Activated CD4-positive, alpha-beta T cell treated with anti-CD3 and anti-CD28 coated beads, Interleukin-10, Interleukin-2, amounts not matched to agents 100 ng/mL and 50 ng/mL, durations not matched to agents 16 hours and 8 hours (primary cell): ENCODE measurements at places on chromosomes 11 and 22.

DNA sequence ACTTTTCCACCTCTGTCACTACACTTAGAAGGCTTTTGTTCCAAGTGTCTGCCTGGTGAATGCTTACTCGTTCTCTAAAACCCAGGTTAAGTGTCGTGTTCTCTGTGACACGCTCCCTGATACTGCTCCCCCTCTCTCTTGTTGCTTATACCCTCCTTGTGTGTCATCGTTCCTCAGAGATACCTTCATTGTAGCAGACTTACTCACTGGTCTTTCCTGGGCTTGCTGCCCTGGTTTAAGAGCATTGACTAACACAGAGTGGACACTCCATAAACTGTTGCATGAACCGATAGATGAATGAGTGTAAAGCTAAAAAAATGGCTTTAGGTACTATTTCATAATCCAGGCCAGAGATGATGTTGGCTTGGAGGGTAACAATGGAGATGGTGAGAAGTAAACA is 171.3 kb downstream of the GRIK4 start:
- DNase-seq: no peak

DNA sequence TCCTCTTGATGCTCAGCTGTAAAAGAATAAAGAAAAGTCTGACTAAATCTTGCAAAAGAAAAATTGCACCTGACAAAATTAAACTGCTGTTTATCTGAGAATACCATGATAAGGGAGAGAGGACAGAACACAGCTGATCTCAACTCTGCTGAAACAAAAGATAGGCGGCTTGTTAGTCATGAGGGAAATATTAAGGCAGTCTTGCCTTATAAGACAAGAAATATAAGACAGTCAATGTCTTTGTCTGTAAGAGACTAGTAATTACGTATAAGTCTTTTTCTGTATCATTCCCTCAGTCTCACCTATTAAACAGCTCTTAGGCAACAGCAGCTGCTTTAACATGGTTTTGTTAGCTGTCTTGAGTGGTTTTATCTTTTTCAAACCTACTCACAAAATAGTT is 296.6 kb downstream of the LUZP2 start:
- no peak for DNase-seq

DNA sequence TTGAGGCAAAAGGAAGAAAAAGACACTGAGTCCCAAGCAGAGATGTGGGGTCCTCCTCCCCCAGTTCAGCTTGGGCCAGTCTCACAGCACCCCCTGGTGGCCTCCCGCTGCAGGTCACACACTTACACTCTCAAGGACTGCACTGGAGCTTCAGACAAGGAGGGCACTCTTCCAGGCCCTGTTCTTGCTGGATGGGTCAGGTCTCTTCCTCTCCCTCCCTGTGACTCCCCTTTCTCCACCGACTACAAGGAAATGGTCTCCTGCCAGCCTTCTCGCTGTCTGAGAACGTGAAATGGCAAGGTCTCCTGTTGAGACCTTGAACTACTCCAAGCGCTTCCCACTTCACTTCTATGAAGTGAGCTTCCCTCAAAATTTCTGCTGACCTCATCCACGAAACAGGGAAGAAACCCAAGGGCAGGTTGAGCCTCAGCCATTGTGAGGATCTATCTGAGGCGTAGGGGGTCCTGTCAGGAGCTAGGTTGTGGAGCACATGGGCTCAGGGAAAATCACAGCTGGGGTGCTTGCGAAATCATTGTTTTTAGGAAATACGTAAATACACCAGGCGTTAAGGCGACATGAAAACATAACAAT is 11.2 kb upstream of the IGLL1 start:
- peak; percentile 62 for DNase-seq

DNA sequence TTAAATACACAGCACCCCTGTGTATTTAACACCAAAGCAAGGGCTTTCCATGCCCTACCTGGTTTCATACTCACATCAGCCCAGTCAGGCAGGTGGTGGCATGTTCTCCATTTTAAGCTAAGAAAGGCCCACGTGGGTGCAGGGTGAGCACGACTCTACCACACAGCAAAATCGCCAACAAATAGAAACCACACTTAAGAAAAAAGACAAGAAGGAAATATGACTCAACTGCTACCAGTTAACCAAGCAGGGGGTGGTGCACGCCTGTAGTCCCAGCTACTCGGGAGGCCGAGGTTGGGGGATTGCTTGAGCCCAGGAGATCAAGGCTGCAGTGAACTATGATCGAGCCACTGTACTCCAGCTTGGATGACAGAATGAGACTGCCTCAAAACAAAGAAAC is 35.2 kb upstream of the TFIP11 start:
- peak; percentile 55 for DNase-seq

DNA sequence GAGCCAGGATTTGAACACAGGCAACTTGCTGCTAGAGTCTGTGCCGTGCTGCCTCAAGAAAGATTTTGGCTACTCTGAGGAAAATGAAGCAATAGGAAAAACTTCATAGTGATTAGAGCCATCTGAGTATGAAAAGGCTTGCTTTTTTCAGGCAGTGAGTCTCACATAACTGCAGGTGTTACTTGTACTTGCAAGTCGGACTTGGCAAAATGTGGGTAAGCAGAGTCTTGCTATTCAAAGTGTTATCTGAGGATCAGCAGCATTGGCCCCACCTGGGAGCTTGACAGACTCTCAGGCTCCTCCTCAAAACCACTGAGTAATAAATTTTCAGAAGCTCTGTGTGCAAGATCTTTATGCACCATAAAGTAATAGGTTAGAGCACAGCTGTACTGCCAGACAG is 18.1 kb downstream of the RNF141 start:
- DNase-seq: no peak

- DNase-seq: no peak
Observed at GRCh38 chr22:35407362-35407761, 7.4 kb downstream of the MCM5 start.

- no peak for DNase-seq
Observed at GRCh38 chr11:40037005-40037404, 1422.4 kb downstream of the LRRC4C start.

DNA sequence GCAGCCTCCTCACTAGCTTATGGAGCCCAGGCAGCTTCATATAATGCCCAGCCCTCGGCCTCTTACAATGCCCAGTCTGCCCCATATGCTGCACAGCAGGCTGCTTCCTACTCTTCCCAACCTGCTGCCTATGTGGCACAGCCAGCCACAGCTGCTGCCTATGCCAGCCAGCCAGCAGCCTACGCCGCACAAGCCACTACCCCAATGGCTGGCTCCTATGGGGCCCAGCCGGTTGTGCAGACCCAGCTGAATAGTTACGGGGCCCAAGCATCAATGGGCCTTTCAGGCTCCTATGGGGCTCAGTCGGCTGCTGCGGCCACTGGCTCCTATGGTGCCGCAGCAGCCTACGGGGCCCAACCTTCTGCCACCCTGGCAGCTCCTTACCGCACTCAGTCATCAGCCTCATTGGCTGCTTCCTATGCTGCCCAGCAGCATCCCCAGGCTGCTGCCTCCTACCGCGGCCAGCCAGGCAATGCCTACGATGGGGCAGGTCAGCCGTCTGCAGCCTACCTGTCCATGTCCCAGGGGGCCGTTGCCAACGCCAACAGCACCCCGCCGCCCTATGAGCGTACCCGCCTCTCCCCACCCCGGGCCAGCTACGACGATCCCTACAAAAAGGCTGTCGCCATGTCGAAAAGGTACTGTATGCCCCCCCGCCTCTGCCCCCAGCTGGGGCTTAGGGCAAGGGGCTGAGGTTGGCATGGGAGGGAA is 8.8 kb downstream of the RBM14 start:
- DNase-seq: no peak

- DNase-seq: no peak
Observed at GRCh38 chr22:44611880-44612496, 90.0 kb upstream of the PRR5 start.

- no peak for DNase-seq
Observed at GRCh38 chr11:121067962-121068647, 32.9 kb upstream of the TECTA start.

DNA sequence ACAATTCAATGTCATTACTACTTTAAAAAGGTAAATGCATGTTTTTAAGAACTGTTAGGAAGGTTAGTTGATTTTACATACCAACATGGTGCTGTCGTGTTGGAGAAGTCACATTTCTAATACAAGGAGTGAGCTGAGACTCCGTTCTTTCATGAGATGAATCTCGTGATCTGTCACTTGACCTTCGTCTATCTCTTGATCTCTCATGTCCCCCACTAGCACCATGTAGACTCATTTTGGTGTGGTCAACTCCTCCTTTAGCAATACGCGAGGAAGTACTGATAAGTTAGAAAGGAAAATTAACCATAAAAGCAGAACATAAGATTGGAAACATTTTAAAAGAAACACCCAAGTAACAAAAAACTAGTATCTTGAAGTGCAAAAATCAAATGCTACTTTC is 41.5 kb downstream of the BTBD10 start:
- DNase-seq: no peak

DNA sequence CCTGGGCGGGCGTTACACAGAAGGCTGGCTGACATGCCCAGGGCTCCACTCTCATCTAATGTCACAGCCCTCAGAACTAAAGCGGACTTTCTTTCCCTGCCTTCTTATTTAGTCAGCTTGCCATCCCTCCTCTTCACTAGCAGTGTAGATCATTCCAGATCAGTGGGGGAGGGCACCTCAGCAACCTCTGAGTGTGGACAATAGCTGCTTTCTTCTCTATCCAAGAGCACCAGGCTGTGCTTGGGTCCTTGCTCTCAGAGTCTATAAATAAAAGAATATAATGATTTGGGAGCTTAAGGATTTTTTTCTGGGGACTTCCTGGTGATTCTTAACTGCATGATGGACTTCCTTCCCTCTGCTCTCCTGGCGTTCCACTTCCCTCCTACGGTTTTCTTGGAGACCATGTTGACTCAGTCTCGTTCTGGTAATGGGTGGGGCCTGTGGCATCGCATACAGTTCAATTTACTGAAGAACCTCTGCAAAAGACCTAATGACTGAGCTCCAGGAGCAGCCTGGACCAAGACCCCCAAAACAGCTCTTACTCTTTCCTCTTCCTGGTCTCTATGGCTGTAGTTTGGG is 2.9 kb upstream of the HMBS start:
- no peak for DNase-seq

GRCh38 chr11:87518266-87518665 is 480.5 kb downstream of the TMEM135 start:
- no peak for DNase-seq

DNA sequence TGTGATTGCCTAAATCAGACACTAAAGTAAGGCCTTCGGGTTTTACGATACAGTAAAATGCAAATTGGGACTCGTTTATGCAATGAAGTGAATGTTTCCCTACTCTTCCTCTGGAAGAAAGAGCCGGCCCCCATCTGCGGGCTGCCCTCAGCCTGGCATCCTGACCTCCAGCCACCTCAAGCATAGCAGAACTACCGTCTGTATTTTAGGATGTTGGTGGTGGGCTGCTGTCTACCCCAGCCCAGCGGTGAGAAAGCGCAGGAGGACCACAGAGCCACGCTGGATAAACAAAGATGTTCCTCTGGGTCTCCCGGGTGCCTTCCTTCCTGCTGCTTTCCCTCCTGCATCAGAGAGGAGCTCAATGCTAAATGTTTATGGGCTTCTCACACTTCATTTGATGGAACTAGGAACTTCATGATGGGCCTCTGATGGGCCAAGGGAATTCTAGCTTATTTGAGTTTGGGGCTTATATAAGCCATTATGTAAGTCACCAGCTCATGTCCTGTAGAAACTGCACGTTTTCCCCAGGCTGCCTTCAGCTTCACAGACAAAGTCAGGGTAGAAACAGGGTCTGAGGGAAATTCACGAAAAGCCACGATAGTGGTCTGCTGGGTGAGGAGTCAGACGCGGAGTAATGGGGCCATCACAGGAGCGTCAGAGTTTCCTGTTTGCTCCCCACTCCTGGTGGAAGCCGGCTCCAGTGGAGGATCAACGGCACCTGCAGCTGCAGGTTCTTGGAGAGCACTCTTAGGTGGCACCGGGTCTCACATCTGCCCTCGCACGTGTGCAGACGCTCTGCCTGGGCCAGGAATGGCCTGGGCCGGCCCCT is 287.4 kb downstream of the BRD1 start:
- no peak for DNase-seq

- no peak for DNase-seq
Observed at GRCh38 chr11:77402218-77402556, 71.7 kb downstream of the PAK1 start.

DNA sequence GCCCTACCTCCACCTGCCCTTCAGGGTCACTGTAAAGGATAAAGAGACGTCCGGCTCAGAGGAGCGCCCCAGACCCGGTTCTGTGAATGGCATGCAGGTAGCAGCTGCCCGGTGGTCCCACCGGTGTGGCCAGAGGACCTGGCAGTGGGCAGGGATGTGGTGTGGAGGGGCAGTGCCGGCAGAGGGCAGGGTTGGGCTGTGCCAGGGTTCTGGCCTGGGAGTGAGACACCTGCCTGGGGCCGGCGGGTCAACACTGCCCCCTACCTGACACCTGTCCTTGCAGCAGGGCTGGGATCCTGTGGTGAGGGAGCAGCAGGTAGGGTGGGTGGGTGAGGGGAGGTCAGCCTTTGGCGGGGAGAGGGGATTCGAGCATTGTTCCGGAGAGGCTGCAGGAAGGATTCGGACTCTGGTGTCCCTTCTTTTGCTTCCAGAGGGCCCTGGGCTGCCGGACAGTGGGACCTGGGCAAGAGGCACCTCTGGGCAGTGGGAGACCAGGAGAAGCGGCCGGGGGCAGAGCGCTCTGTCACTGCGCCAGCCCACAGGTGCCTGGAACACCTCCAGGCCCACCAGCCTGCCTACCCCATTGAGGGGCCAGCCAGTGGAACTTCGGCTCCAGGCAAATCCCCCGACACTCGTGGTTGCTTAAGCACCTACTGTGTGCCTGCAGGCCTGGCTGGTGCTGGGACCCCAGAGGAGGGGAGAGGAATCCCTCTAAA is 1.6 kb upstream of the PHLDA2 start:
- peak; percentile 72 for DNase-seq

DNA sequence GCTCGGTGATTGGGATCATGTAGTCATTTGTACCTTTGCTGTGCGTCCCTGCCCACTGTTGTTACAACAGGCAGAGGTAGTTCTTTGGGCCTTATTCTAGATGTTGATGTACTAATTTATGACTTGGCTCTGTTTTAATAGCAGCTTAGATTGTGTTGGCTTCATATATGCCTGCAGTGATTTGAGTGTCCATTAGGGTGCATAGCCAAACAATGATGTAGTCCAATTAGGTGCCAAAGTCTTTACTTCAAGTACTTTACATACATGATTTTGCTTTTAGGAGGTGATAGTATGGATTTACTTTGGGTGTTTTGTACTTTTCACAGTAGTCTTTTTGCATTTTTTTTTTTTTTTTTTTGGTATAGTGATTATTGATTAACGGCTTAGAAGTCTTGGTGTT is 46.4 kb downstream of the PPP6R3 start:
- no peak for DNase-seq

DNA sequence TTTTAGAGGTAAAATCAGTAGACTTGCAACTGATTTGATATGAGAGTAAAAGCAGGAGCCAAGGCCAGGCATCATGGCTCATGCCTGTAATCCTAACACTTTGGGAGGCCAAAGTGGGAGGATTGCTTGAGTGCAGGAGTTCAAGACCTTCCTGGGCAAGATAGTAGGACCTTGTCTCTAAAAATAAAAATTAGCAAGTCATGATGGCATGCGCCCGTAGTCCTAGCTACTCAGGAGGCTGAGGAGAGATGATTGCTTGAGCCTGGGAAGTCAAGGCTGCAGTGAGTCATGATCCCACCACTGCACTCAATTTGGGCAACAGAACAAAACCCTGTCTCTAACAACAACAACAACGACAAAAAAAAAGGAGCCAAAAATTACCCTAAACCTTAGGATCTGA is 13.5 kb downstream of the SGSM3 start:
- DNase-seq: no peak

- DNase-seq: peak; percentile 11
Observed at GRCh38 chr11:17076517-17077239, 789 bp downstream of the RPS13 start.

GRCh38 chr11:78295347-78295746 is 106.6 kb downstream of the USP35 start:
- DNase-seq: no peak

GRCh38 chr11:47955061-47955755 is 25.2 kb upstream of the PTPRJ start:
- DNase-seq: peak; percentile 26
